ENCODE measurements at places on chromosomes 7 and 10. TPM values are rescaled to one million over a fixed set of nuclear protein-coding genes. Genes with fewer than 3 reads are reported as not detected.
A peak's percentile ranks its signal among the peaks of the same experiment; 100 is the strongest.

GRCh38 chr7:117572856-117573620 lies 93.2 kb downstream of the CFTR start:
- DNase-seq: no peak

- DNase-seq: peak; percentile 18
Measured at GRCh38 chr7:139321071-139321745, 19.9 kb upstream of the FMC1 start.

Gene CYP3A7
- not detected for total RNA-seq

- no peak for DNase-seq
Measured at GRCh38 chr7:21596801-21597200, 54.0 kb downstream of the DNAH11 start.

DNA sequence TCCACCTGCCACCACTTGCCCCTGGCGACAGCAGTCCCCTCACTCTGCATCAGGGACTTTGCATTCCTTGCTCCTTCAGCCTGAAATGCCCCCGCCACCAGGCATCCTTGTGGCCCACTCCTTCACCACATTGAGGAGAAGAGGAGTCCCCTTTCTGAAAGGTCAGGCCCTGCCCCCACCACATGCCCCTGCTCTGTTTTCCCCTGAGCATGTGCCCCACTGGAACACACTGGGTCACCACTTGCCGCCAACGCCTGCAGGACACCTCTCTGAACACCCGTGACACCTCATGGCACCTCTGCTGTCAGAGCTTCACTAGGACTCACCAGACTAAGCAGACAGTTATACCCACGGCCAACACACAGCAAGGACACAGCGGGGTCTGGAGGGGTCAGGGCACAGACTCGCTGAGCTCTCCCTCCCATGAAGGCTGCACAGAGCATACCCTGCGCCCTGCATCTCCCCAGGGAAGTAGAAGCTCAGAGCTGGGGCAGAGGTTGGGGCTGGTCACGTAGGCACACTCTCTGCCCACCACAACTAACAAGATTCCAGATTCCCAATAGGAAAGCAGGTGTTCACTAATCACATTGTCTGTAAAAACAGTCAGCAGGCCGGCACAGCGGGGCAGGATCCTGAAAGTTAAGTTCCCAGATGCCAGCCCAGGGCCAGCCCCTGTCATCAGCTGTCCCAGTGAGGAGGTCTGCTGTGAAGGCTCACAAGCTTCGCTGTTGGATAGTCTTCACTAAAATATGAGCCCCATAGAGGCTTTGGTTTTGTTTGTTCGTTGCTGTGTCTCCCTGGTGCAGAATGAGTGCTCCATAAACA lies 5.8 kb upstream of the AOC1 start:
- no peak for DNase-seq

DNA sequence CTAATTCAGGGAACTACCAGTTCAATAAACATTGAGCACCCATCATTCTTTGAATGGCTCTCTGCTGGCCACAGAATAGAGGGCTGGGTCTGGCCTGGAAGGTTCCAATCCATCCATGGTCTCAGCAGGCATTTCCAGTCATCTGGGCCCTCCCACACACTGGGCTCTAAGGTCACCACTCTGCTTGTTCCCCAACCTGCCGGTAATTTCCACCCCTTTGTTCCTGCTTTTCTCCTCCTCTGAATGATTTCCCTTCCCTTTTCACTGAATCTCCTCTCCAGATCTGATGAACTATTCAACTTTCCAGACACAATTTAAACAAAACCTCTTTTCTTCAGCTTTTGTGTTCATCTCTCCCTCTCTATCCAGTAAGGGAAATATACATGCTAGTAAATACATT lies 2.6 kb downstream of the BZW2 start:
- no peak for DNase-seq

GRCh38 chr7:149130572-149131198 lies 4.6 kb upstream of the ZNF425 start:
- no peak for DNase-seq

Gene GATA3
- total RNA-seq: 128 TPM

Gene TMEM225B
- 1.0 TPM for total RNA-seq

GRCh38 chr7:121366852-121367431 lies 29.2 kb downstream of the FAM3C start:
- no peak for DNase-seq

Gene AZGP1
- total RNA-seq: not detected

DNA sequence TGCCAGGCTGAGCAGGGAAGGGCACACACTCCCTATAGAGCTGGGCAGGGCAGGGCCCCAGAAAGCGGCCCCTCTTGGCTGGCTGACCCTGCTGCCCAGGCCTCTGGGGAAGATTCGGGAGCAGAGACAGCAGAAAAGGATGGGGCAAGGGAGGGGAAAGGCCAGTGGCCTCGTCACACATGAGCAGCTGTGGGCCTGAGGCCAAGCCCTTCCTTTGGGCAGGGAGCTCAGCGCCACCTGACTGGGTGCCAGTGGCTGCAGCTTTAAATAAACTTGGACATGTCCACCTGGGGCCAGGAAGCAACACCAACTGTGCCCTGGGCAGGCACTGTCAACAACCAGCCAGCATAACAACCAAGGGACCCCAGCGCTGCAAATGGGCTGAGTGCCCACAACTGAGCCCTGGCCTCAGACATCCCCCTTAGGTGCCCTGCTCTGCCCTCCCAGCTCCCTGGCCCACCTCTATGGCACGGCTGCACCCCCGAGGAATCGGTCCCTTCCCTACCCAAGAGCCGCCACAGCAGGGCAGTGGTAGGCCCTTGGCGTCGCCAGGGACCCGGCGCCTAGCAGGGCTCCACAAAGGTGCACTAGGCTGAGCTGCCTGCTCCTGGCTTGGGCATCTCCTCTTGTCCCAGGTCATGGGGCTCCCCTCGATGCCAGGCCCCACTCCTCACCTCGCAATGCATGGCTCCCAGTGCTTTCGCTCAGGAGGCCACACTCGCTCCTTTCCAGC lies 2.6 kb downstream of the CAMK2B start:
- no peak for DNase-seq

Gene ERVW-1
- total RNA-seq: not detected

DNA sequence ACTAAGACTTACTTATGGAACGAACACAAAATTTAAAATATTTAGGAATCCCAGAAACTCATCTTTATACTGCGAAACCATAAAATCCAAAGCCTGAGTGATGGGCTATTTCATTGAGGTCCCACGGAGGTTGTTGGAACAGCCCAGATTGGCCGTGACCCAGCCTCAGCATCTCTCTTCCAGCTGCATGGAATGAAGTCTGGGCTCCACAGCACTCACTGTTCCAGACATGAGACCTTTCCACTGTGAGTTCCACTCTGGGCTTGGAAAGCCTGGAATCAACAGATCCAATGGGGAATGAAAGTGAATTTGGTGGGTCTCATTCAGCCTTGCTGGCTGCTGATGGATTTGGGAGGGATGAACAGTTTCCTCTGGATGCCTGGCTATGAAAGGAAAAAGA lies 184.9 kb downstream of the EMX2 start:
- no peak for DNase-seq

Gene TAS2R5
- total RNA-seq: 0.56 TPM

- DNase-seq: no peak
Measured at GRCh38 chr10:13247246-13247645, 13.1 kb upstream of the UCMA start.

DNA sequence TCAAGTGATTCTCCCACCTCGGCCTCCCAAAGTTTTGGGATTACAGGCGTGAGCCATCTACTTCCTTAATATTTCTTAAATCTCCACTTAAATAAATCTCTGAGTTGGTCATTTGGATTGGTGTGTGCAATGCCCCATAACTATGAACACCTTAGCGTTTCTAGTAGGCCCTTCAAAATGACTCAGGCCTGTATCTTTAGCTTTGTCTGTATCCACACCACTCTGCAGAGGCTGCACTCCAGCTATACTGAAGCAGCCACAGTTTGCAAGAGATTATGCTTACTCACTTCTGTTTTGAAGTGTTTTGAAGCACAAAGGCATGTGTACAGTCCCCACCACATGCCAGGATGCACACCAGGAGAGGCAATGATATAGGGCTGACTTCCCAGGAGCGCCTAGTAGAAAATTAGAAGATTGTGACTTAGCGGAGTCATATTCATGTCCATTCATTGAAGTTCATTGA lies 2.4 kb upstream of the ST7 start:
- no peak for DNase-seq

Gene RAB19
- 2.8 TPM for total RNA-seq

Data from CD4-positive, alpha-beta T cell (primary cell).